ENCODE measurements at places on chromosomes 2 and 18.
A peak's percentile ranks its signal among the peaks of the same experiment; 100 is the strongest.

DNA sequence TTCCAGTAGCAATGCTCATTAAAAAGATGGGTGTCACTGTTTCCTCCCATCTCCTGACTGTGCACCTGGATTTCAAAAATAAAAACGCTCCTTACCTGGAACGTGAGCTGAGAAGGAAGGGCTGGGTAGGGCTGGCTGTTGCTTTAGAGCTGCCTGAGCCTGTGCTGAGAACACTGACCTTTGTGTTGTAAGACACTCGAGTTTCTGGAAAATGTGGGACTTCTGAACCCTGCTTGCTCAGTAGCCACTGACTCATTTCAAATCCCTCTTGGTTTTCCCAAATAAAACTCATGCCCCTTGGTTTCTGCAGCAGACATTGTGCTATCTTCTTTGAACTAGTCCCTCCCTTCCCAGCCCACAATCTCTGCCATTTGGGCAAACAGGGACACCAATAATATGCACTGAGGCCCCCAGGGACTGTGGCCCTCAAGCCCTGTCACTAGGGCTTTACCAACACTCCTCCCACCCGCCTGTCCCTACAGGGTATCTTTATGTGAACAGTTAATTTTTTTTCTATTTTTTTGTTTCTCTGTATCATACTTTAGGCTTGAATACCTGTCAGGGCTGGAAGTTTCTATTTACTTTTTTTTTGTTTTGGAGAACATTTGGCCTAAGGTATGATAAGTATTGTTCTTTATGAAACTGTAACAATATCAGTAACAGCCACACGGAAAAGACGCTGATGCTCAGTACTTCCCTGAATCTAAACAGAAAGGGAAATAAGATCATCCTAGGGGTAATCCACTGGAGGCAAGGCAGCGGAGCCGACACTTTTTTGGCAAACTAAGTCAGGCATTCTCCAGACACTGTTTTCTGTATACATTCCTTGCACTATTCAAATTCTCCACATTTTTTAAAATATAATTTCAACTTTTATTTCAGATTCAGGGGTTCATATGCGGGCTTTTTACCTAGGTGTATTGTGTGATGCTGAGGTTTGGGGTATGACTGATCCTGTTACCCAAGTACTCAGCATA is 280.2 kb downstream of the STK39 start:
- peak; percentile 39 for DNase-seq

- no peak for DNase-seq
These were observed 366.1 kb upstream of the CRIM1 start for GRCh38 chr2:35989503-35989902.

DNA sequence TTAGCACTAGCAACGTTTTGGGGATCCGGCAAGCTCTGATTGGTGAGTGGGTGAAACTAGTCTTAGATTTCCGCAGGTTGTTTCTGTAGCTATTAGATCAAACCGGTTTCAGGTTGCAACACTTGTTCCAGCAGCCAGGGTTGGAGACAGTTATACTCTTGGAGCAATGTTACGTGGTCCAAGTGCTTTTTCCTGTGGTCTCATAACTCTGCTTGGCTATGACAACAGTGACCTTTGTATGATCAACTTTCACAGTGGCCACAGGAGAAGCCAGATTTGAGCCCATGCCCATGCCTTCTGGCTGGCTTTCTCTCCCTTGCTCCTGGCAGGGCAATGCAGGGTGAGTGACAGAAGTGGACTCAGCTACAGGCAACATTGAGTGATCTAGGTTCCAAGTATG is 84.5 kb upstream of the TAF1B start:
- no peak for DNase-seq

DNA sequence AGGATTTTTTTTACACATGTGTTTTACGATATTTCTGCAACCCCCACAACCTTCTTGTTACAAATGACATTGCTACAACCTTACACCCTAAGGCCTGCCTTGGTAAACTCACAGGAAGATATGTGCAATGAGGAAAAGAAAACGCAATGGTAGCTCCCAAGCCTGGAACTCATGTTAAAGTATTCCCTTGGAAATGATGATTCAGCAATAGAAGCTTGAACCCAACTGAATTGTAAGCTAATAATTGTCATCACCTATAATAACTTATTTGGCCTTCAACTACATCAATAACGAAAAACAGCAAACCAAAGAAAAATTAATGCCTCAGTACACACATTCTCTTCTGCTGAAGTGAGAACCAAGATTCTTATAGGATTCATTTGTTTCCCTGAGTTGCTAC is 491.0 kb downstream of the LRP1B start:
- no peak for DNase-seq

- DNase-seq = peak; percentile 92
These were observed 38.8 kb downstream of the PPP4R1 start for GRCh38 chr18:9575558-9575957.

GRCh38 chr2:10534514-10535250 is 86.6 kb upstream of the ODC1 start:
- peak; percentile 56 for DNase-seq

GRCh38 chr2:197784956-197785941 is at the start of gene BOLL:
TSS of gene BOLL (minus strand) at chr2:197785319. CDS start at chr2:197781850, 3,469 bp downstream.
- no peak for DNase-seq

GRCh38 chr18:3007491-3007890 is 5.5 kb downstream of the LPIN2 start:
- no peak for DNase-seq

DNA sequence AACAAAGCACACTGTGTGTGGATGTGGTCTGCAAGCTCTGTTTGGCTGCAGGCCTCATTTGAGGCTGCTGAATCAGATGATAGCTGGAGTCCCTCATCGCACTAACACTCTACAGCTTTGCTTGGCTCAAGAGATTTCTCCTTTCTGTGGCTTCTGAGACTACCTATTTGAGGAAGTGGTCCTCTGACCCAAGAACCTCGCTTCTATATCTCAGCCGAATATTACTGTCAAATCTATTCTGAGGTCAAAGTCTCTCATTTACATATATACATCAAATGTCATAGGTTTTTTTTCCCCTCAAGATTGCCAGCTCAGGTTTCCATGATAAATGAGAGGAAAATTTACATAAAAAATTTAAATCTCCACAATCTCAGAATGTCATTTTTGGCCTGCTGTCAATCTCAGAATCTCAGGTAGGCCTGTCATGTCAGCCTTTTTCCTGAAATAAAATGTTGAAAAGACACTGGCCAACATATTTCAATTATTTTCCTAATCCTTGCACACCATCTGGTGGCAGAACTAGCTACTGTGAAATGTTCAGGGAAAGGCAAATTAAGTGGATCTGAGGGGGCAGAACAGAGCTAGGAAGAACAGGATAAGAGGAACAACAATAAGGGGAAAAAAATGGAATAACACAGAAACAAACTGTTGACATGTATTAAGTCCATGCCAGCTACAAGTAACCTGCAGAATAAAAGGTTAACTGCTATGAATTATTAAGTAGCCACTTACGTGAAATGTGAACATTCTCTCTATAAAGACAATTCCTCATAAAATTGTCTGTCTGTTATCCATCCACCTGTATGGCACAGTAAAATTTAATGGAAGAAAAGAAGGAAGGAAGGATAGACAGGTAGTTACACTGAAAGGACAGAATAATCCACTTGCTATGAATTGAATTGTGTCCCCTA is 39.3 kb downstream of the AP1S3 start:
- peak; percentile 81 for DNase-seq

DNA sequence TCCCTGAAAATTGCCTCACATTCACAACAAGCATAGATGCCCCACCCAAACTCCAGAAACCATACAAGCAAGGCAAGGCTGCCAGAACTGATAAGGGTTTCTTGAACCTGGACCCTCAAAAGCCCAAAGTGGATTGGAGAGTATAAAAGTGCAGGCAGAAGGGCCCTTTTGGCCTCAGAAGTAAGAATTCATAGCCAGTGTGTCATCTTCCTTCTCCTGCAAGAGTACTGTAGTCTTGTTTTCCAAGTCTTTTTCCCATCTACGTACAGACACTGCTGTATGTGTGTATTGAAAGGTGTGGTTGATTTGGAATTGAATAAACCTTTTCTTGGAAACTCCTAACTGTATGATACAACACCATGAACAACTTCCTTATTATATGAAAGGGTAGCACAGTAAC is 46.8 kb downstream of the ZC3H15 start:
- peak; percentile 86 for DNase-seq

- DNase-seq = no peak
These were observed 78.8 kb upstream of the NEDD4L start for GRCh38 chr18:57965246-57965645.

DNA sequence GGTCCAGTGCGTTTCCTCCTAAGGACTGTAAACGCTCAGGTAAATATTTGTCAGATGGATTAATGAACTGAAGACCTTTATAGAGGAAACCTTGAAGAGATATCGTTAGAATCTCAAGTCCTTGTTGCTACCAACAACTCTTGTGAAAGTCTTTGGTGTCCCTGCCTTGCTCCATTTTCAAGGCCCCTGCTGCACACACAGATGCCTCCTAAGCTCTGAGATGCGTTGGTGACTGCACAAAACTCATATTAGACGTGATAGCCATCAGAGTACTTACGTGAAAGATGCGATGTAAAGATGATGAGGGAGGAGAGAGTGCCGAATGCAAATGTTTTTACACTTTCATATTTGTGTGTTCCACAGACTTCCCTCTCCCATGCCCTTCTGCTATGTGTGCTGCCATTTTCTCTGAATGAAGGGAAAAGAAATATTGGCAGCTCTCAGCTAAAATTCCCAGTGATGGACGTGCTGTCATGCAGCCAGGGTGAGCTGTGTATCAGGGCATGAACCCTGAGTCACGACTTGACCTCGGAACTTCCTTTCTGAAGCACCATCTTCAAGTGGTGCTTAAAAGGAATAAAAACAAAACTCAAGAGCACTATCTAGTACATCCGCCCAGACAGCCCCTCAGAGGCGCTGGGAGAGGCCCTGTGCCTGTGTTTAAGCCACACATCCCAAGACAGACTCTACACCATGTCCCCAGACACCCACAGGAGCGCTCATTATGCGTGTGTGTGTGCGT is 117.4 kb downstream of the FAM210A start:
- DNase-seq = no peak

DNA sequence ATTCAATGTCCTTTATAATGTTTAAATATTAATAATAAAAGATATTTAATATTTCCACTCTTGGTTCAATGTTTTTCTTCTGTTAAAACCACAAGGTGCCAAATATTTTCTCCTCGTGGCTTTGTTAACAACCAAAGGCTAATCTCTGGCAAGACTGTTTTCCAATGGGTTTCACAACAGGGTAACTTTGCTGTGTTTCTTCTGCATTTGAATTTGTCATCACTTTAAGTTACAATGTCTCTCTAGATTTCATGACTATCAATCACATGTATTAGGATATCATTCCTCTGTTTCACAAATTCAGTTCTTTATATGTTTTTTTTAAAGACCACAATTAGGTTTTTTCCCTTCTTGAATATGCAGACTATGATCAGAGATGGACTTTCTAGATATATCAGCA is 469.8 kb upstream of the ACVR2A start:
- DNase-seq = no peak

GRCh38 chr2:119266091-119266589 is 42.5 kb downstream of the STEAP3 start:
- DNase-seq = no peak

- no peak for DNase-seq
These were observed 451.3 kb upstream of the VWC2L start for GRCh38 chr2:213959589-213959988.

DNA sequence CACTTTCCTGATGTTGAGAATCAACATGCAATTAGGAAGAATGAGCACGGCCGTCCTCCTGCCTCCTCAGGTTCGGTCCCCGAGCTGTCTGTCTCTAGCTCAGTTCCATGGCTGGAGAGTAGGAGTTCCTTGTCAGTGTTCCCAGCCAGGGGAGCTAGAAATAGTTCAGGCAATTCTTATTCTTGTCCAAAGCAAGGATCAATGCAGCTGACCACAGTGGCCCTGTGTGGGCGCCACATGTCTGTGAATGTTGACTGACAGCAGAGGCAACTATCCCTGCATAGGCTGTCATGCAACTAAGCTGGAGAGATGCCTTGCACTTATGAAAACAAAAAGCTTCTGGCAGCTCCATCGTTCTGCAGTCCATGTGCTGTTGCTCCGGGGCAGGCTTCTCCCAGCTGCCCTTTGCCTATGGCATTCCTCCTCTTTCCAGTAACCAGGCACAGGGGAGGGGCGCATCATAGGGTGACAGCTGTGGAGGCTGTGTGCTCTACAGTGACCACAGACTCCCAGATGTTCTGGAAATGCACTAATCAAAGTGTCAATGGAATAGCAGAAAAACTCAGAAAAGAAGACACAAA is 58.7 kb downstream of the PDCL3 start:
- DNase-seq = no peak

DNA sequence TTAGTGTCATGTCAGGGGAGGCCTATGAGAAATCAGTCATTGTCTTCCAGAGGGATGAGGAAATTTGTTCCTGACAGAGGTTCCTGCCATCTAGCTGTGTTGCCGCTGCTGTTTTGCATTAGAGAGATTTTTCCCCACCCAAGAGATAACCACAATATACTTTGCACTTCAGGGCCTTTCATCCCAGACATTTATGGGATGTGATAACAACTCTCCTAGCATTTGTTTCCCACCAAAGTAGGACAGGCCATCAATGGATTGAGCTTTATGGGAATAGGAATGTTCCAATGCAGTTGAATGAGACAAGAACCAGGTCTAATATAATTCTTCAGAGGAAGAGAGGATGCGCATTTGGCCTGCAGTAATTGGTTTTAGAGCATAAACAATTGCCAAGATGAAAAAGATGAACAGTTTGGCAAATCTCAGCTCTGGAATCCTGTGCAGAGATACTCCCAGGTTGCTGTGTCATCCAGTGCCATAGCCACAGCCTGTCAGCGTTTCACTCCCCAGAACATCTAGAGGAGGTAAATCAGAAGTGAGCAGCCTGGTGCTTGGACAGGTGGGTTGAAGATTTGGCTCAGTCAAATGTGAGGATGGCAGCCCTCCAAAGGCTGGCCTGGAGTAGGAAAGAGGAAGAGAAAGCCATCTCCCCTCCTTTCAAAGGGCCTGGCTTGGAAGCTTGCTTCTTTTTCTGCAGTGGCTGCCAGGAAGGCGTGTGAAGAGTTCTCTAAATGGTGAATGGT is 93.7 kb upstream of the SETBP1 start:
- DNase-seq = no peak

GRCh38 chr2:150472511-150472899 is 15.0 kb downstream of the RND3 start:
- DNase-seq = peak; percentile 95

DNA sequence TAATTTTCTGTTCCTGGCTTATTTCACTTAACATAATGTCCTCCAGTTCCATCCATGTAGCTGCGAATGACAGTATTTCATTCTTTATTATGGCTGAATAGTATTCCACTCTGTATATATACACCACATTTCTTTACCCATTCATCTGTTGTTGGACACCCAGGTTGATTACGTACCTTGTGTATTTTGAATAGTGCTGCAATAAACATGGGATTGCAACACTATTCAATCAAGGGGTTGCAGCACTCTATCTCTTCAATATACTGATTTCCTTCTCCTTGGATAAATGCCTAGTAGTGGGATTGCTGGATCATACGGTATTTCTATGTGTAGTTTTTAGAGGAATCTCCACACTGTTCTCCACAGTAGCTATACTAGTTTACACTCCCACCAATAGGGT is 61.3 kb downstream of the THADA start:
- DNase-seq = no peak

Data from fibroblast of lung (primary cell).